ENCODE measurements at places on chromosomes 11 and 22.

DNA sequence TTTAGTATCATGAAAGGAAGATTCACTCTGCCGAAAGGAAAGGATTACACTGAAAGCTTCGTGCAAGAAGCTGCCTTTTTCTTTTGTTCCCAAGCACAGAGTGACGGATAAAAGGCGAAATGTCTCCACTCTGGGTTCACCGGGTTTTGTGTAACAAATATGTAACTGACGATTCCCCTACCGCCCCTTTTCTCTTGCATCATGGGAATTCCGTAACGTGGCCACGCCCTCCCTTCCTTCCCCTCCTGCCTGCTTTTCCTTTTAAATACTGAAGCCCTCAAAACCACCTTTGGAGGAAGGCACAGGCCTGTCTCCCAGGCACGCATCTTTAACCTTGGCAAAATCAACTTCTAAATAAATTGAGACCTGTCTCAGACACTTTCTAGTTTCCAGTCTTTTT lies 16.4 kb upstream of the TESMIN start:
- peak; percentile 22 for DNase-seq

DNA sequence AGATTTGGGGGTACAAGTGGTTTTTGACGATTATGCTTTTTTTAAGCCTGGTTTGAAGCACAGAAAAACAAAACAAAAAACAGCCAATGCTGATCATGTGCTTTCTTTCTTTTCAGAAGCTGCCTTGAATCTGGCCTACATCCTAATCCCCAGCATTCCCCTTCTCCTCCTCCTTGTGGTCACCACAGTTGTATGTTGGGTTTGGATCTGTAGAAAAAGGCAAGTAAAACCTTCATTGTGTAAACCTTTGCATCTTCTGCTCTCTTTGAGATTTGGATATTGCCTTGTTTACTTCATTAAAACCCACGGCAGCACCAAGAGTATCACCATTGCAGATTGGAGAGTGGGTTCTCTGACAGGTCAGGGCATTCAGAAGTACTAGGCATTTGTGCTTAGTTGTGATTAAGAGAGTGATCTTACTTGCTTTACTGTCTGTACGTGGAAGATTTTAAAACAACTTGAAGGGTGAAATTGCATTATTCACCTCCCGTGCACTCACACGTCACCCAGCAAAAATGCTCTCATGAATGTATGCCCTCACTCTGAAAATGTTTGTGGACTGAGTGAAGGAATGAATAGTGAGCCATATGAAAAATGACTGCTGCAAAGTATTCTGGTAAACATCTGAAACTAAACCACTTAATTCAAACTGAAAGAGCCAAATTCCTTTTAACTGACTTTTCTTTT lies 17.0 kb downstream of the LAYN start:
- no peak for DNase-seq

- DNase-seq: no peak
Observed at GRCh38 chr22:44153710-44154109, 27.0 kb upstream of the PARVG start.

DNA sequence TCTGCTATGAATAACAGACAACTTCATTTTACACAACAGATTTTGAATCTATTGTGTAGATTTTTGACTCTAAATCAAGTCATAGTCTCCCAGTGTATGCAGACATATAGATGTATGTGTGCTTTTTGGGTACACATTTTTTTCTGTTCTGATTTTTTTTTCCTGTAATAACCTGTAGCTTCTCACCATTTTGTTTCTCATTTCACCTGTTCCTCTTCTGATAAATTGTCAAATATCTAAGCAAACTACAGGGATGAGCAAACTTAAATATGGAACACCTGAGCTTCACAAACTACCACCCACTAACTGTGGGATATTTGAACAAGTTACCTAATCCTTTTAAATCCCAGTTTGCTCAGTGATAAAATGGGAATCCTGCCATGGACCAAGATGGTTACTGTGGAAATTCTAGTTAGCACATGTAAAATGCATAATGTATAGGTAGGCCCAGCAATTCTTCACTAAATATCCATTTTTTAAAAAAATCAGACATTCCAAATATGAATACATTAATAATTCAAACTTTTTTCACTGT lies 15.7 kb downstream of the LGR4 start:
- no peak for DNase-seq

DNA sequence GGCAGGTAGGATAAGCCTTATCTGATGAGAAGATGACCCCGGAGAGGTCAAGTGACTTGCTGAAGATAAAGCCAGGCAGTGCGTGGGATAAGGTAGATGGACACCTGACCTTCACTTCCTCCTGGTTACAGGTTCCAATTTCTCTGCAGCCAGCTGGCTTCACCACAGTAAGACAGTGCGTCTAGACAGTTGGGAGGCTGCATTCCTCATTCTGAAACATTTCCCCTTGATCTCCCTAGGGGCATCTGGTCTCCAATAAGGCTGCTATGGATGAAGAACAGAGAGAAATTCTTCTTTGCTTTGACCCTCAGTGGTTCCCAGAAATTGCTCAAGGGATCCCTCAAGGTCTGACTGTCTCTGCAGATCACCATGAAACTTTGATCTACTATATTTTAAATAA lies 211.3 kb downstream of the MYO18B start:
- DNase-seq: no peak

DNA sequence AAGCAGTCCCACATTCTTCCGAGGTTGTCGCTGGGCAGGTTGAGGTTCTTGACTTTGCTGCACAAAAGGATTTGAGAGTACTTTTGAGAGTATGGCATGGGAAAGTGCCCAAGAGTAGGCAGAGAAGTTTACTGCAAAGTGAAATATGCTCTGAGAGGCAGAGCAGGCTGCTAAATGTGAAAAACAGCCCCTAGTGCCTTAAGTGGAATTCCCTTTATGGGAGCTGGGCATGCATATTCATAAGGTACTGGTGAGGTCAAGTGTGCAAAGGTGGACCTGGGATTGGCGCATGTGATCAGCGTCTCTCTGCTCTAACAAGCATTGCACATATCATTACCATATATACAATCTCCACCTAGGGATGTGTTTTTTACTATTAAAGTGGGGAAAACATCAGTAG lies 12.0 kb upstream of the APOL4 start:
- no peak for DNase-seq

Data from inflammatory macrophage treated with lipopolysaccharide for 4 hours (primary cell).